ENCODE measurements at places on chromosomes 16 and 17. TPM values are rescaled to one million over a fixed set of nuclear protein-coding genes. Genes with fewer than 3 reads are reported as not detected.

DNA sequence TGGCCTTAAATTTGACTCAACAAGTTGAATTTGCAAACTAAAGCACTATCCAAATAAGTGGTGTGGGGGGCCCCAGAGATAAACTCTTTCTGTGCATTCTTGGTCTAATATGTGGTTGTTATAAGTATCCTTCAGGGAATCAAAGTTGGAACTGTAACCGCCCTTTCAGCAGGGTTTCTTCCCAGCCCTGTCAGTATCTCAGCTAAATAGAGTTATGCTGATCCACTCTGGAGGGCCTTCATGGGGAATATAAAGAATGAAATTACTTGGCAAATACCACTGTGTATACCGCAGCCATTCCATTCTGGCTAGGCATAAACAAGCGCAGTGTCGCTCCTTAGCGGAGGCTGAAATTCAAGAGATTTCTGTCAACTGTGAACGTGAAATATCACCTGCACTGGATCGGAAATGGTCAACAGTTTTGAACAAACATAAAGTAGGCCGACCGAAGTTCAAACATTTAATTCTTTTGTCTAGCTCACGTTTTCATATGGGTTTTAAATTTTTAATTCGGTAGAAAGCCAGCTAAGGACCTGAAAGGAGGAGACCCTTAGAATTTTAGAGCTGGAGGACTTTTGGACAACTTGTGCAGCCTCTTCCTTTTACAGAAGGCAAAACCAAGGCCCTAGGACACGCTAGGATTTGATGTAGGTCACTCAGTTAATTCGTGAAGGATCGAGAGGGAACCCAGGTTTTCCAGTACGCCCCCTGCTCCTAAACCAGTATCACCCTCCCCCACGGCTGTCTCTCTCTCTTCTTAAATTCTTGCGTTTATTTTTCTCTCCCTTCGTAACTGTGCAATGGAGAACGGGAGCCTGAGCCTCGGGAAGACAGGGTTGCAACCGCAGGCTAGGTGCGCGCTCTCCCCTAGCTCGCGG is 74.7 kb downstream of the CHD9 start:
- DNase-seq = peak; percentile 53

C17orf50 gene
- total RNA-seq = not detected

SLC25A11 gene
- total RNA-seq = 44.6 TPM

C1QTNF1 gene
- total RNA-seq = 0.78 TPM

- DNase-seq = no peak
These were observed 252.4 kb downstream of the IRF8 start for GRCh38 chr16:86151239-86151851.

DNA sequence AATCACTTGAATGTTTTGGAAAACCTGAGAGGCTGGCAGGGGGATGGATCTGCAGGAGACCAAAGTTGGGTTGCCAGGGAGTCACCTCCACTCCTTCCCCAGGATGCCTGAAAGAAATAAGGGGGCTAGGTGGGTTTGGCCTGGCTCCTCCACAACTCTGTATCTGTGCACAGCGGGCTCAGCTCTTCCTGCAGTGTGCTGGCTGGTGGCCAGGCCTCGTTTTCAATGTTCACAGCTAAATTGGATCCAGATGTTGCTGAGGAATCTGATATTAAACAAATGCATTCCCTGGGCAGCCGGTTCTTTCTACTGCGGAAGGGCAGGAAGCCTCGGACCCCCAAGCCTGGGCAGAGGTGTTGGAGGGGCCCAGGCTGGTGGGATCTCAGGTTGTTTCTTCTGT is 106.2 kb downstream of the N4BP1 start:
- no peak for DNase-seq

TAT gene
- 0.31 TPM for total RNA-seq

TANGO6 gene
- total RNA-seq = 30.1 TPM

DNA sequence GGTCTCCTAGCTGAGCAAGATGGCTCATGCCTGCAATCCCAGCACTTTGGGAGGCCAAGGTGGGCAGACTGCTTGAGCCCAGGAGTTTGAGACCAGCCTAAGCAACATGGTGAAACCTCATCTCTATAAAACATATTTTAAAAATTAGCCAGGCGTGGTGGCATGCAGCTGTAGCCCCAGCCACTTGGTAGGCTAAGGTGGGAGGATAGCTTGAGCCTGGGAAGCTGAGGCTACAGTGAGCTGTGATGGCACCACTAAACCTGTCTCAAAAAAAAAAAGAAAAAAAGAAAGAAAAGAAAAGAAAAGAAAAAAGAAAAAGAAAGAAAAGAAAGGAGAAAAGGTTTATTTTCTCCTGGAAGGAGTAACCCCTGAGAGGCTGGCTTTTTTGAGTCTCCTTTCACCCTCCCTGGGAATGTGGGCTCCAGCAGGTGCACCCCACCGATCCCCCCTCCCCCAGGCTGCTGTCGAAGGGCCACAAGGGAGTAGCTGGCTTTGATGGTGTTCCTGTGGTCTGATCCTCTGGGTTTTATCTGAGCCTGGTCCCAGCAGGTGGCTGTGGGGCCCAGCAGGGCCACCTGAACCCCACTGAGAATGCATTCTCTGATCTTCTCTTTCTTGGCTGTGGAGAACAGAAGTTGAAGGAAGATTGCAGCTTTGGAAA is 29.9 kb upstream of the TNRC6C start:
- DNase-seq = no peak

- no peak for DNase-seq
These were observed 902 bp downstream of the DLX4 start for GRCh38 chr17:49969795-49970389.

DNA sequence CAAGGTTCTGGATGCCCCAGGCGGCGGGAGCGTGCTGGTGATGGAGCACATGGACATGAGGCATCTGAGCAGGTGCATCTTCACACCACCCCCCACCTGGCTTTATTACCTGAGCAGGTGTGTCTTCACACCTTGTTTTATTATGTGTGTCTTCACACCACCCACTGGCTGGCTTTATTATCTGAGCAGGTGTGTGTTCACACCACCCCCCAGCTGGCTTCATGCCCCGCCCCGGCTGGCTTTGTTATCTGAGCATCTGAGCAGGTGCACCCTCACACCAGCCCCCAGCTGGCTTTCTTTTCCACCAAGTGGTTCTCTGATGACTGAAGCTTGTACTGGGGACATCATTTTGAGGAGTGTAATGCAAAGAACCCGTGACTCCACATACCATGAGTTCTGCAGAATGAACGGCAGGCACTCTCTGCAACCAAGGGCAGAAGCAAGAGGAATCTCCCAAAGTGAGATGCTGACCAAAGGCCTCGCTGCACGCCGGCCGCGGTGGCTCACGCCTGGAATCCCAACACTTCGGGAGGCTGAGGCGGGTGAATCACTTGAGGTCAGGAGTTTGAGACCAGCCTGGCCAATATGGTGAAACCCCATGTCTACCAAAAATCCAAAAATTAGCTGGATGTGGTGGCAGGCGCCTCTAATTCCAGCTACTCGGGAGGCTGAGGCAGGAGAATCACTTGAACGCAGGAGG is 2.6 kb downstream of the FN3KRP start:
- DNase-seq = no peak

CD300LF gene
- total RNA-seq = 0.16 TPM

DNA sequence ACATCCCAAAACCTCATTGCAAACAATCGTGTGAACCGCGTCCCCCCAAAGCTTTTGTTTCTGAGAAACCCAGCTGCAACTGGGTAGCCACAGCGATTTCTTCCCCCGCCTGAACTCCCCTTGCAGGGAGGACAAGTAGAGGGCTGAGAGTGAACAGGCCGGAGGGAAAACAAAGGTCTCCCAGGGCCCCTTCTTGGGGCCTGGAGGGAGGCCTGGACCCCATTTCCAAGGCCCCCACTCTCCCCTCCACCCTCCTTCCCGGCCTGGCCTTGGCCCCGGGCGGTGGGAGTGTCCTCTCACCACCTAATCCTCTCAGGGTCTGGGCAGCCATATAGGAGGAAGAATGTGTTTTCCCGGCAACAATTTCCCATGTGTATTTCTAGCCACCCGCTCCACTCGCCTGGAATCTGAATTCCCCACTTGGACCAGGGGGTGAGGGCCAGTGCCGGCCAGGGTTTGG is 2.6 kb downstream of the GLIS2 start:
- DNase-seq = no peak

- no peak for DNase-seq
These were observed 159.6 kb downstream of the PRKCA start for GRCh38 chr17:66462010-66462409.

EPN3 gene
- total RNA-seq = 0.31 TPM

ELMO3 gene
- total RNA-seq = 0.16 TPM

- no peak for DNase-seq
These were observed 13.5 kb downstream of the PSMD7 start for GRCh38 chr16:74309789-74310781.

HCRT gene
- total RNA-seq = not detected

GRCh38 chr16:85641776-85642176 is 28.7 kb downstream of the GSE1 start:
- DNase-seq = no peak

GRCh38 chr16:81921085-81921814 is 90.0 kb downstream of the SDR42E1 start:
- DNase-seq = no peak

- no peak for DNase-seq
These were observed 391.0 kb upstream of the EEF2KMT start for GRCh38 chr16:5488581-5488980.

RCVRN gene
- 0.16 TPM for total RNA-seq

- no peak for DNase-seq
These were observed 18.4 kb downstream of the CYB5D2 start for GRCh38 chr17:4161192-4161966.

GRCh38 chr17:74442291-74442669 is 10.4 kb downstream of the GPRC5C start:
- no peak for DNase-seq

CYTH1 gene
- 82.2 TPM for total RNA-seq

DNA sequence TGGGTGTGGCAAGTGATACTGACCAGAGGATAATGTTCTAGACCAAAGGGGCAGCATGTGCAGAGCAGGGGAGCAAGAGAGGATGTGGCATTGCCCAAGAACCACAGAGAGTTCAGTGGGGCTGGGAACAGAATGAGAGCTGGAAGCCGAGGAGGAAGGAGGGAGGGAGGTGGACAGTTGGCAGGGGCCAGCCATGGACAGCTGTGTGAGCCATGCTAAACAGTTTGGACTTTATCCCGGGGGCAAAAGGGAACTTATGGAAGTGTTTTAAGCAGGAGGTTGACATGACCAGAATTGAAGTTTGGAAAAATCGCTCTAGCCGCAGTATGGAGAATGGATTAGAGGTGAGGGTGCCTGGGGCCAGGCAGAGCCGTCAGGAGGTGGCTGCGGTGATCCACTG is 29.4 kb upstream of the TMEM132E start:
- DNase-seq = no peak

KCNG4 gene
- total RNA-seq = not detected

KCNAB3 gene
- total RNA-seq = 2.7 TPM

DNA sequence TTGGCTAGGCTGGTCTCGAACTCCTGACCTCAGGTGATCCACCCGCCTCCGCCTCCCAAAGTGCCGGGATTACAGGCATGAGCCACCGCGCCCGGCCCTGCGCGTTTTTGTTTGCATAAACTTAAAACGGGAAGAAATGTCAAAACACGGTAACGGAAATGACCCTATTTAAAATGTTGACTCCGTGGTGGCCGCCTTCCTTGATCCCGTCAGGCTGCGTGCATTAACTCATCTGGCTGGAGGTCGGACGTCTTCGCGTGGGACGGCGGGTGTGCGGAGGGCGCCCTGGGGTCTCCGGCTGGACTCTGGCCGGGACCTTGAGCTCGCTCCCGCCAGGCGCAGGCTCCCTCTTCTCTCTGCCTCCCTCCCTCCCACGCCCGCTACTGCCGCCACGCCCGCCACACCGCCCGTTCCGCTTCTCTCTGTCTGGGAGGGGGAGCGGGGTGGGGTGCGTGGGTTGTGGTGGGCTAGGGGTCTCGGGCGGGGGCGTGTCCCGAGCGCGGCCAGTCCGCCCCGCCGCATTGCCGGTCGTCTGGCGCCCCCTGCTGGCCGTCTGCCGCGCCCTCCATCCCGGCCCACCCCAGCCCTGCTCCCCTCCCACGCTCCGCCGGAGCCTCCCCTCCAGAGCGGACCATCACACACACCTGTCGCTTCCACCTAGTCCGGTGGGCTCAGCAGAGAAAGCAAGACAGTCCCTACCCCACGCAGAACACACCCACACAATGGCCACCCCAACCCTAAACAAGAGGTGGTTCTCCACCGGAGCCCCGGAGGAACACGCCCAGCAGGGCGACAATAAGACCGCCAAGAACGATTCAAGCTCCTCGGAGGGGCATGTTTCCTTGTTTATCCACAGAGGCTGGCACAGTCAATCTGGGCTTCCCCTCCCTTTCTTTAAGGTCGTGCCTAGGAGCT is 1.2 kb upstream of the CCDC42 start:
- no peak for DNase-seq

RRN3 gene
- total RNA-seq = 93.9 TPM

ATP5PD gene
- total RNA-seq = 100 TPM

GRCh38 chr17:38424297-38424972 is 3.8 kb upstream of the ARHGAP23 start:
- no peak for DNase-seq

GRCh38 chr16:84919708-84920107 is 91.6 kb downstream of the ZDHHC7 start:
- no peak for DNase-seq

SMIM22 gene
- not detected for total RNA-seq
